ENCODE measurements at places on chromosomes 4 and X. TPM values are rescaled to one million over a fixed set of nuclear protein-coding genes. Genes with fewer than 3 reads are reported as not detected.

ESX1 gene
- total RNA-seq: not detected

GRCh38 chrX:106415276-106415895 lies 196.4 kb upstream of the RADX start:
- no peak for DNase-seq

- no peak for DNase-seq
Measured at GRCh38 chr4:56414135-56414670, 21.2 kb downstream of the PPAT start.

- DNase-seq: no peak
Measured at GRCh38 chr4:169089004-169089403, 78.9 kb upstream of the CBR4 start.

GRCh38 chr4:76896614-76897535 lies 1.1 kb downstream of the SOWAHB start:
- DNase-seq: no peak

DNA sequence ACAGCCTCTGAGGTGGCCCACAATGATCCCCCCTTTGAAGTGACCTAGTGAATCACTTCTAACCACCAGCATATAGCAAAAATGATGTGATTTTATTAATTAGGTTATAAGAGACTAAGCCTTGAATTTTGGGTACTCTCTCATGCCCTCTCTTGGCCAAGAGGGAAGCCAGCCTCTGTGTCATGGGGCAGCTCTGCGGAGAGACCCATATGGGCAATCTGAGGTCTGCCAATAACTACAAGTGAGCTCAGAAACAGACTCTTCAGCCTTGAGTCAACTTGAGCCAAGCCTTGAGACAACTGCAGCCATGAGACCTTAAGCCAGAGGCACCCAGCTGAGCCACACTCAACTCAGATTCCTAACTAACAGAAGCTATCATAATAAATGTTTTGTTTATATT lies 45.7 kb downstream of the MANBA start:
- no peak for DNase-seq
